Right renal cortex interstitium (tissue), 3 donors: ENCODE measurements at places on chromosomes 7 and 10. TPM values are rescaled to one million over a fixed set of nuclear protein-coding genes. Genes with fewer than 3 reads are reported as not detected.

Gene SNCG
- 8.3 TPM for polyA plus RNA-seq

Gene SH2D4B
- polyA plus RNA-seq: 0.04 TPM

Gene ELN
- 48.4 TPM for polyA plus RNA-seq

Gene SLC35B4
- 22.9 TPM for polyA plus RNA-seq

Gene SPDYE8
- polyA plus RNA-seq: 0.16 TPM

Gene EBLN1
- not detected for polyA plus RNA-seq

Gene DNAJC12
- 12.4 TPM for polyA plus RNA-seq

Gene HOXA9
- 85.6 TPM for polyA plus RNA-seq

Gene GIMAP4
- polyA plus RNA-seq: 27.8 TPM

Gene PLXNA4
- 11.8 TPM for polyA plus RNA-seq

Gene SLC25A40
- polyA plus RNA-seq: 36.6 TPM

Gene PWWP2B
- 9.7 TPM for polyA plus RNA-seq

Gene CDC123
- 140 TPM for polyA plus RNA-seq

Gene ODAD2
- polyA plus RNA-seq: 1.4 TPM

Gene STK17A
- polyA plus RNA-seq: 16.6 TPM
